ENCODE measurements at places on chromosomes 1 and 21. TPM values are rescaled to one million over a fixed set of nuclear protein-coding genes. Genes with fewer than 3 reads are reported as not detected.

NOC2L gene
- 35.9 TPM for total RNA-seq

DCAF6 gene
- total RNA-seq: 67.0 TPM

HIVEP3 gene
- total RNA-seq: 3.3 TPM

AK4 gene
- total RNA-seq: 18.9 TPM

TYW3 gene
- 13.1 TPM for total RNA-seq

OR2M2 gene
- not detected for total RNA-seq

- DNase-seq: no peak
These were observed 650.4 kb downstream of the LMO4 start for GRCh38 chr1:87979079-87979478.

Data from skin of body (tissue), 3 donors.